ENCODE measurements at places on chromosomes 7 and 10.

DNA sequence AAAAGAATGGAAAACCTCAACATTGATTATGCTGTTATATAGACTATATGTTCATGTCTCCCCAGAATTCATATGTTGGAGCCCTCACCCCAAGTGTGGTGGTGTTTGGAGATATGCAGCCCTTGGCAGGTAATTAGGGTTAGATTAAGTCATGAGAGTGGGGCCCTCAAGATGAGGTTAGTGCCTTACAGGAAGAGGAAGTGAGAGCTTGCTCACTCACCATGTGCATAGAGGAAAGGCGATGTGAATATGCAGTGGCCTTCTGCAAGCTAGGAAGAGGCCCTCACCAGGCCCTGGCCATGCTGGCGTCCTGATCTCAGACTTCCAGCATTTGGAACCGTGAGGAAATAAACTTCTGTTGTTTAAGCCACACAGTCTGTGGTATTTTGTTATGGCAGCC lies 14.8 kb downstream of the ZNF33A start:
- no peak for DNase-seq

DNA sequence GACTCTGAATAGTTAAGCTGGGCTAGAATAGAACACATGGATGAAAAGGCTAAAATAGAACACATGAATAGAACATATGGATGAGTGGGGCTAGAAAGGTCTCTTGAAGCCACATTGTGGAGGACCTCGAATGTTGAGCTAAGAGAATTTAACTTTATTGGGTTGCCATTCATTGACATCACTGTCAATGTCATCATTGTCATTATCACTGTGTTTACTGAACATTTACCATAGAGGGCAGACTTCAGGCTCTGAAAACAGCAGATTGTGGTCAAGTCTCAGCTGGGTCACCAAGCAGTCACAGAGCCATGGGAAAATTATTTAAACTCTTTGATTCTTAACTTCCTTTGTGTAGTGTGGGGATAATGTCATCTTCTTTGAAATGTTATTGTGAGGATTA lies 80.4 kb downstream of the WDFY4 start:
- DNase-seq: no peak

GRCh38 chr7:130912082-130912861 lies 178.3 kb upstream of the KLF14 start:
- no peak for DNase-seq

DNA sequence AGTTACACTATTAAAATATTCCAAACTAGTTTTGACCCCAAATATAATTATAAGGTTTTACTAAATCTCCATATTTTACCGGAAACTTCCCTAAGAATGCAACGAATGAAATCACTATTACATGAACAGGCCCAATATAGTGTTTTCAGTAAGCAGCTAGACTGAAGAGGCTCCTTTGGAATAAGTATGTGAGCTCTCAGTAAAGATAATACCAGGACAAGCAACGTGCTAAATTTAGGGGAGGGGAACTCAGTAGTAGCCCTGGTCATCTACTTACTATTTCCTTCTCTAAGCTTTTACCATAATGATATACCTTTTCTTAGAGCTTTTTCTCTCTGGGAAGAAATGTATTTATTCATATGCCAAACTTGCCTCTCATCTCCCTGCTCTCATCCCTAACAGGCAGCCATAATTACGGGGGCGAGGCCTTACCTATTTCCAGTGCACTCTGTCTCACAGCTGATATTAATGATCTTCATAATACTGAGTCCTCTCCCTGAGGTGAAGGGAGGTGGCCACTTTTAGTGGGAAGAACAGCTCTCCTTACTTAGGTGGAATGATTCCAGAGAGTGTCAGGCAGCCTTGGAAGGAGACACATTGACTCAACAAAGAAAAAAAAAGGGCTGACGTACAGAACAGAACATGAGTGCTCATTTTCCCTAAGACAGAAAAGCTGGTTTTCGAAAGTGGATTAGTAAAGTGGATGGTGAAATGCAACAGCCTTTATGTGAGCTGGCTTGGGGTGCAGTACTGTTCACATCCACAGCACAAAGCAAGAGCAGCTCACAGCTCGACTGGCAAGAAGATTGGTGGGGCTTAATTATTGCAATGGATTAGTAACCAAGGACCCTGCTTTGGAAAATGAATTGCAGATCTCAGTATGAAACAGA lies 165.4 kb downstream of the GLI3 start:
- DNase-seq: no peak

GRCh38 chr7:16028103-16028502 lies 341.6 kb upstream of the MEOX2 start:
- no peak for DNase-seq
